ENCODE measurements at places on chromosomes 1 and 21.
A peak's percentile ranks its signal among the peaks of the same experiment; 100 is the strongest.

DNA sequence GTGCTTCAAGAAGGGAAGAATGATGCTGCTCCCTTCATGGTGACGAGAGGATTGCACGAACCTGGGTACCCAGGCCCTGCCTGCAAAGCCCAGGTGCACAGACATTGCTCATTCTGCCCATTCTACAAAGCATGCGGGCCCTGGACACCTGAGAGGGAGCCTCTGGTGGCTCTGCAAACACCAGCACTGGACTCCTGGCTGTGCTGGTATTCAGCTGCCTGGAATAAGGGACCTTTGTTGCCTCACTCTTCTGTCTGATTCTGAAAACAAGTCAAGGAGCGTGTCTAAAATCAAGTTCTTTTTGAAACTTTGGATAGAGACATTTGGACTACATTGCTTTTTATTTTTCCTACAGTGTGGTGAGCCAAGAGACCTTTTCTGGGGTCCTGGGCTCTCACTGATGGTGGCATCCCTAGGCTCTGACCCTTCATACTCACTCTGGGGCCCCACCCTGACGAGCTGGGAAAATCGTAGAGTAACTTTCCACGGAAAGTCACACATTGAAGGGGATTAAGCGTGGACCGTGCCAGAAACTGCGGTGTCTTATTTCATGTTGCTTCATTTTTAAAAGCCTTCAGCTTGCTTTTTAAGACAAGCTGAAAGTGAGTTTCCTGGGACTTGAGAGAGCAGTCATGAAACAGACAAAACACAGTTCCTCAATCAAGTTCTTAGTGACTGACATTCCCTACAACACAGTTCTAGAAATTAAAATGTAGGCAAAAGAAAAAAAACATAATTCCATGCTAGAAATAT is 24.0 kb downstream of the ABCA4 start:
- DNase-seq: no peak

DNA sequence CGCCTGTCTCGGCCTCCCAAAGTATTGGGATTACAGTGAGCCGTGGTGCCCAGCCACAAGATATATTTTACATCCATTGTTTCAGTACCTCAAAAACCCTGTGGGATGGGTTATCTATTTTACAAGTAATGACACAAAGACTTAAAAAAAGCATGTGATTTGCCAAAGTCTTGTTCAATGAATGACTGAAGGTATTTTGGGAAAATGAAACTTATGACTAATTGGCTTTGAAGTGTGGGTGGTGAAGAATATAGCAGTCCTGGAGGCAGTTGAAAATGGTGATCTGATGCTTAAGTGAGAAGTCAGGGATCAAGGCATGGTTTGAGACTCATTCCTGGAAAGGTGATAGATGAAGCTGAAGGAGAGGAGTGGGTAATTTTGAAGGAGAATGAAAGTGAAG is 3.0 kb downstream of the SWT1 start:
- no peak for DNase-seq

GRCh38 chr1:109816975-109817535 is 53.3 kb upstream of the EPS8L3 start:
- DNase-seq: no peak

DNA sequence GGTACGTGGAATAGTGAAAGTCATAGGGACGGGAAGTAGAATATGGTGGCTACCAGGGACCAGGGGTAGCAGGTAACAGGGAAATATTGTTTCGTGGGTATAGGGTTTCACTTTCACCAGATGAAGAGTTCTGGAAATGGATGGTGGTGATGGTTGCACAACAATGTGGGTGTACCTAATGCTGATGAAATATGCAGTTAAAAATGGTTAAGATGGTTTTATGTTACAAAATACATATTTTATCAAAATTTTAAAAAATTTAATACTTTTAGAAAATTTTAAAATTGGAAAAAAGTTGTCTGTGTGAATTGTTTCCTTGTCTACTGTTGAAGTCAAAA is 55.5 kb upstream of the TLR5 start:
- no peak for DNase-seq

DNA sequence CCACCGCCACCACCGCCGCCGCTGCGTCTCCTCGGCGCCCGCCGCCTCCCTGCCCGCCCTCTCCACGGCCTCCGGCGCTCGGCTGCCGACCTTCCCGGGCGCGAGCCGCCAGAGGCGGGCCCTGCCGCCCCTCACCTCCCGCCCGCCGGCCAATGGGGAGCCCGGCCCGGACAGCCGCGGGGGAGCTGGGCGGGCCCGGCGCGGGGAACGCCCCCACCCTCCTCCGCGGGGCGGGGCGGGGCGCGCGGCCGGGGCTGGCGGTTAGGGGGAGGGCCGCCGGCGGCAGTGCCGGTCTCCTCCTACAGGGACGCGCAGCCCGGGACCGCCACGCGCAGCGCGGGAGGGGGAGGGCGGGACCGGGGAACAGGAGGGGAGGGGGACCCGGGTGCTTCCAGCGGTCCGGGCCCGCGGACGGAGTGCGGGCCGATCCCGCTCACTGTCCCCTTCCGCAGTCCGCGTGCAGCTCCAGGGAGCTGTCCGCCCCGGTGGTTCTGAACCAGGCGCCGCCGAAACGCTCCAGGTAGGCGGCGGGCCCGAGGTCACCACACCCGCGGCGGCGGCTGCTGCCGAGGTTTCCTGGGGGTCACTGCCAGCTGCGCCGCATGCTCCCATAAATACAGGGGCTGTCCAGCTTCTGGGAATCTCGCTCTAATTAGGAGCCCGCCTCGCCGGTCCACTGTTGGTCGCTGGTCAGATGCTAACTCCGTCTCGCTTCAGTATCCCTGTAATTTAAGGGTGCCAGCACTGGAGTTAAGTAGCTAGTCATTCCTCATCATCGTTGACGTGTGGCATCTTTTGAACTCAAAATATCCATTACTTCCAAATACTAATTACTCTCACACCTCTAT is at the start of gene PGBD5:
Gene PGBD5, minus strand, starts transcription at position 87 of the 848 bp plus-strand sequence. CDS start 404 bp downstream, outside the sequence.
- peak; percentile 77 for DNase-seq

- no peak for DNase-seq
Measured at GRCh38 chr1:234440348-234440747, 38.6 kb downstream of the TARBP1 start.

DNA sequence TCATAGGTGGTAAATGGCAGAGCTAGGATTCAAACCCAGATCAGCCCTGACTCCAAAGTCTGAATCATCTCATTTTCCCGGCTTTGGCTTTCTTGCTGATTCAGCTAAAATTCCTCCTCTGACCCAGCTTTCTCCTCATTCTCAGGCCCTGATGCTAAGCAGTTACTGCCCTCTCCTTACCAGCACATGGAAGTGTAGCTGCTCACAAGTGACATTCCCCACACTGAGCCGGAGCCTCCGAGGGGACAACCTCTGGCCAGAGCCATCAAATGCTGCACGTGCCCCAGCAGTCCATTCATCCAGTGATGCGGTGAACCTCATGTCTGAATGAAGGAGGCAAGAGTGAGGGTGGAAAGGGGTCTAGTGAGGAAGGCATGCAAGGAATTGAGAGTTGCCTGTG is 11.1 kb downstream of the ITGA10 start:
- no peak for DNase-seq

- DNase-seq: no peak
Measured at GRCh38 chr21:43348801-43349261, 78.1 kb downstream of the SIK1 start.

- no peak for DNase-seq
Measured at GRCh38 chr21:41647806-41648561, 118.9 kb downstream of the RIPK4 start.

GRCh38 chr1:203465146-203465798 is 10.3 kb upstream of the PRELP start:
- no peak for DNase-seq

- no peak for DNase-seq
Measured at GRCh38 chr21:45003331-45004058, 63.7 kb downstream of the SLX9 start.

DNA sequence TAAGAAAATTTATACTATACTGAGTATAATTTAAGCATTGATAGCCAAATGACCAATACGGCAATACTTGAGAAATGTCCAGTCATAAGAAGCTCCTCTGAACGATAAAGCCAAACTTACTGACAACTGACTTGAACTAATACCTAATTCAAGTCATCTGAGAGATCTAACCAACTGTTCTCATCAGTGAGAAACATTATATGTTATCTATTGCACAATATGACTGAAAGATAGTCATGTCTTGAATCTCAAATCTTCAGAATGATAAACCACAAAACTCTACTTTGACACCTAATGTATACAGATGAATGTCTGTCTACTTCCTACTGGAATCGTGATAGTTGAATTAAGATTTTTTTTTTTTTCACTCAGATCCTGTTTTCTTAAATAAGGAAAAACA is 39.0 kb downstream of the APP start:
- DNase-seq: no peak

Measured in activated CD4-positive, alpha-beta T cell treated with anti-CD3 and anti-CD28 coated beads for 48 hours (primary cell).